ENCODE measurements at places on chromosomes 7 and 10. TPM values are rescaled to one million over a fixed set of nuclear protein-coding genes. Genes with fewer than 3 reads are reported as not detected.

The GHRHR gene
- 1.3 TPM for total RNA-seq

The SPACDR gene
- 1.2 TPM for total RNA-seq

The COL26A1 gene
- total RNA-seq, result 1.2 TPM

The PRKAG2 gene
- total RNA-seq, result 3.9 TPM

The ELMO1 gene
- 23.8 TPM for total RNA-seq

The ST8SIA6 gene
- total RNA-seq, result 1.5 TPM

The SLC26A4 gene
- 0.75 TPM for total RNA-seq

The C7orf25 gene
- 2.1 TPM for total RNA-seq

The HILPDA gene
- total RNA-seq, result 12.9 TPM

The STOX1 gene
- 2.7 TPM for total RNA-seq

The FRA10AC1 gene
- 11.8 TPM for total RNA-seq

The SEMA3D gene
- 19.8 TPM for total RNA-seq

The LBX1 gene
- 3.3 TPM for total RNA-seq

The PRKCQ gene
- 16.5 TPM for total RNA-seq

The MRLN gene
- 254 TPM for total RNA-seq

The ENO4 gene
- 0.44 TPM for total RNA-seq

The ZCWPW1 gene
- 5.2 TPM for total RNA-seq

The OR9A2 gene
- total RNA-seq, result 0.18 TPM
